Panc1 (cell line): ENCODE measurements at places on chromosomes 11 and 22.

DNA sequence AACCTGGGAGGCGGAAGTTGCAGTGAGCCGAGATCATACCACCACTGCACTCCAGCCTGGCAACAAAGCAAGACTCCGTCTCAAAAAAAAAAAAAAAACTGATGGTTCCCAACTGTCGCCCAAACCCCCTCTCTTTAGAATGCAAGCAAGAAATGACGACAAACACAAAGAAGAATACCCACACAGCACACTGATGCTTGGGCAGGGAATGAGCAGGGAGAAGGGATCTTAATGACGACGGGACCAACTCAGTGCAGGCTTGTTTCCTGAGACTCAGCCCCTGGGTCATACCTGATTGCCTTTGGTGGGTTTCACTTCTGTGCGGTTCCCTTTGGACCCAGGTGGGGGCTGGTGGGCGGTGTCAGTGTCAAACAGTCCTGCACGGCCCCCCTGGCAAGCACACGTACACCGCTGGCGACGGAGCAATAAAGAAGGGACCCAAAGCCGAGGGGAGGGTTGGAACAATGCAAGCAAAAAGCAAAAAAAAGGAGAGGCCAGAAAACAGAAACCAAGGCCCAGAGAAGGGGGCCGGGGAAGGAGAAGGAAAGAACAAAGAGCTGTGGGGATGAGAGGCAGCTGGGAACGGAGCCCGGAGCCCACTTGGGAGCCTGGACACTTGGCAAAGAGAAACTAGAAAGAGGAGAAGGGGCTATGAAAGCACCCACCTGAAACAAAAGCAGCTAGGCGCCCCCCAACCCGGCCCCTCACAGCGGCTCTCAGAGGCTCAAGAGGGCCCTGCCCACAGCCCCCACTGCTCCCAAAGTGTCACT is 99.6 kb downstream of the CELSR1 start:
- no peak for DNase-seq

GRCh38 chr22:46244771-46245170 is 5.3 kb downstream of the CDPF1 start:
- no peak for DNase-seq

GRCh38 chr11:130427581-130428315 is 661 bp downstream of the ADAMTS8 start:
- DNase-seq, result no peak

- no peak for DNase-seq
Observed at GRCh38 chr11:43933608-43934551, 8.6 kb upstream of the C11orf96 start.

- no peak for DNase-seq
Observed at GRCh38 chr11:31803813-31804311, 7.3 kb downstream of the PAX6 start.

- DNase-seq, result no peak
Observed at GRCh38 chr22:35761037-35761436, 43.4 kb downstream of the APOL5 start.
